EL (cell line): ENCODE measurements at places on chromosomes 1 and 21.
A peak's percentile ranks its signal among the peaks of the same experiment; 100 is the strongest.

- DNase-seq, result no peak
Measured at GRCh38 chr1:202462342-202463076, 114.0 kb downstream of the PPP1R12B start.

DNA sequence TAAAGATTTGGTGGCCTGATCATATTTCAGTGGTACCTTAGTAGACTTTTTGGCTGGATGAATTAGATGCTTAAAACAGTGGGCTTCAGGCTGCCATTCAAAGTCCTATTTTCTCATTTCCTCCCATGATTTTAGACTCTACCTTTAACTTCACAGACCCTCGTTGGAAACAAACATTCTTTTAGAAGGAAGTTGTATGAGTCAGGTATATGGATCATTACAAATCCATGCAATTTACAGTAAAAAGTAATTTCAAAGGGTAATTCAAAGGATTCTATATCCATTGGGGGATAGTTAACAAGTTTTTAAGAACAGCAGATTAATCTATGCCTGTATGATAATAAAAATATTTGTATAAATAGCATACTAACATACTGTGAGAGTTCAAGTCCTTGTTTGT lies 216.9 kb upstream of the RRP15 start:
- no peak for DNase-seq

DNA sequence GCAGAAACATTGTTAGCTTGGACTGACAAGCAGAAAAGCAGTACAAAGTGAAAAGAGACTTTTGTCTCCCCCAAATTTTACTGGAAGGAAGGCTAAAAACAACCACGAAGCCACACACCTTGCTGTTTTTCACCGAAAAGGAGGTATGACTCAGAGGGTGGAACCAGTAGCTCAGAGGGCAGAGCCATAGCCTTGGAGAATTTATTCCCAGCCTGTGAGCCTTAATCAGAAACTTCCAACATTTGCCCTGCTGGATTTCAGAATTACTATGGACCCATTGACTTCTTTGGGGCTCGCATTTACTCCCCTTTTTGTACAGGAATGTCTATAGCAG lies 32.0 kb downstream of the RPS6KC1 start:
- DNase-seq, result no peak

- peak; percentile 85 for DNase-seq
Measured at GRCh38 chr1:53957194-53957818, 11.2 kb downstream of the LRRC42 start.

DNA sequence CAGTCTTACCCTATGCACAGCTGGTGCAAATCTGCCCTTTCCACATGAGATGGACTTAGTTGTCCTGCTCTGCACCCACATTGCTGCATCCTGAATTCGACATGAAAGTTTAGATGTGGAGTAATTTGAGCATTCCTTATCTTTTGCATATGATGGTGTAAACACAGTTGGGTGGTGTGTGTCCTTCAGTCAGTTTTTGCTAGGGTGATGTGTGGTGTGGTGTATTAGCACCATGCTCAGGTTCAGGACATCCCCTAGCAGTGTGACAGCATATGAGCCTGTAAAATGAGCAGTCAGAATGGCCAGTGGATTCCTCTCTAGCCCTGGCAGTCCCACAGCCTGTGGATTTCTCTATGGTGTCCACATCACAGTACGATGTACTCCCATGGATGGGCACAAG lies 42.6 kb upstream of the CD101 start:
- no peak for DNase-seq

DNA sequence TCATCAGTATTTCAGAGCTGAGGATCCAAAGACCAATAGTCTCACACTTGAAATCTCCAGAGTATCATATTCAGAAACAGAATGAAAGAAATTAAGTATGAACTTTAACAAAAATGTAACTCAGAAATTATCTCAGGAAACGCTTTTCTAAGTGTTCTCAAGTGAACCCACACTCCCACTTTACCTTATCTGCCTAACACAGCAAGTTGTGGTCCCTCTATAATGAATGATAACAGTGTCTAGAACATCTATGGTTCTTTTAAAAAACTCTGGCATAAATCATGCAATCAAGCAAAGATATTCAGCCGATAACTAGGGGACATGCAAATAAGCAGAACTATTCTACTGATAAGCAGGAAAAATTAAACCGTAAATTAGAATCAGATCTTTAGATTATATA lies 1574.2 kb downstream of the PLA2G4A start:
- DNase-seq, result no peak

GRCh38 chr1:114104949-114105348 lies 48.7 kb downstream of the SYT6 start:
- DNase-seq, result no peak

- peak; percentile 60 for DNase-seq
Measured at GRCh38 chr1:209875515-209875914, 47.7 kb downstream of the UTP25 start.

- DNase-seq, result no peak
Measured at GRCh38 chr21:41778930-41779600, 12.2 kb upstream of the RIPK4 start.

DNA sequence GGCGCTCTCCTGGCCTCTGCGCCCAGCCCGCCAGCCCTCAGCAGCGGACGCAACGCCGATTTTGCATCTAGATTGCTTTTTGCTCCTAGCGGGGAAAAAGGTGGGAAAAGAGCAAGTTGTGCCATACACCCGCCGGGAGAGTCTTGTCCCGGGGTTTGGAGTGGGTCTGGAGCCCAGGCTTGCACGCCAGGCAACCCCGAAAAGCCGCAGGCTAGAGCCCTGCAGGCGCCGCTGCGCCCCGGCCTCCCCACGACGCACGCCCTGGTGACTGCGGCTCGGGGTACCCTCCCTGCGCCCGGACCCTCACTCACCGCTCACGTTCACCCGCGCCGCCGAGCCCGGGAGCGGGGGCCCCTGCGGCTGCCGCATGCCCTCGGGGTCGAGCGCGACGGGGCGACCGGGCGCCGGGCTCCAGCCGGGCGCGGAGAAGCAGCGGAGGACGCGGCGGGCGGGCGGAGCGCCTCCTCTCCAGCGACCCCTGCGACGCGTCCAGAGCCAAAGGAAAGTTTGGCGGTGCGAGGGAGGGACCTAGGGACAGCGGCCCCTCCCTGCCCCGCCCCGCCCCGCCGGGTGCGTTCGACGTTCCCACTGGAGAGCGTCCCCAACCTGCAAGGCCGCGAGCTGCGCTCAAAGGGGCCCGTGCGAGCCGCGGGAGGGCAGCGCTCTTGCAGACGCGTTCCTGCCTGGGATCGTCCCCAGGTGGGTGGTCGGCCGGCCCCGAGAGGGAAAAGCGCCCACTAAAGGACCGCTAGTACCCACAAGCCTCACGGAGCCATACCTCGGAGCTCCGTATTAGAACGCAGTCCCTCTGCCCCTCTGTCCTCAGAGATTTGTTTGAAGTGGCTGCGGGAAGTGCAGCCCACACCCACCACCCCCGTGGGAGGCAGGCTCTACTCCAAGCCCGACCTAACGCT lies at the start of gene LPAR3:
Gene LPAR3 (minus strand): TSS at position 502 of the 914 bp plus-strand sequence. CDS start 27,086 bp downstream, outside the sequence.
- DNase-seq, result peak; percentile 58

GRCh38 chr1:52927212-52928014 lies at the start of gene SCP2:
Gene SCP2, plus strand, starts transcription at chr1:52927276. Its CDS starts 121 bp downstream, at chr1:52927397.
- DNase-seq, result peak; percentile 80

DNA sequence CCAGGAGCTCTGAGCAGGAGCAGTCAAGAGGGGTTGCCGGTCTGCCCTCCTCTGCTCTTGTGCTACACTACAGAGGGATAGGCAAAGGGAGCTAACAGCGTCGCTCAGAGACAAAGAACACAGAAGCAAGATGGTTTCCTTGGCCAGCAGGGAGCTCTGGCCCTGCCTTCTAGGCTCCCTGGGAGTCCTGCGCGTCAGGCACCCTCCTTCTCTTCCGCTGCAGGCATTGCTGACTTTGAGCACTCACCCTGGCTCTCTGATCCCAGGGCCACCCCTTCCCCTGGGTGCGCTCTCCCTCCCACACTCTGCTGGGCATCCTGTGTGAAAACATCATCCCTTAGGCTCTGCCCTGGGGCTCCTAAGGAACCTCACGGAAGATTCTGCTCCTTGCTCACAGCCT lies 489 bp downstream of the TNNI1 start:
- DNase-seq, result no peak

DNA sequence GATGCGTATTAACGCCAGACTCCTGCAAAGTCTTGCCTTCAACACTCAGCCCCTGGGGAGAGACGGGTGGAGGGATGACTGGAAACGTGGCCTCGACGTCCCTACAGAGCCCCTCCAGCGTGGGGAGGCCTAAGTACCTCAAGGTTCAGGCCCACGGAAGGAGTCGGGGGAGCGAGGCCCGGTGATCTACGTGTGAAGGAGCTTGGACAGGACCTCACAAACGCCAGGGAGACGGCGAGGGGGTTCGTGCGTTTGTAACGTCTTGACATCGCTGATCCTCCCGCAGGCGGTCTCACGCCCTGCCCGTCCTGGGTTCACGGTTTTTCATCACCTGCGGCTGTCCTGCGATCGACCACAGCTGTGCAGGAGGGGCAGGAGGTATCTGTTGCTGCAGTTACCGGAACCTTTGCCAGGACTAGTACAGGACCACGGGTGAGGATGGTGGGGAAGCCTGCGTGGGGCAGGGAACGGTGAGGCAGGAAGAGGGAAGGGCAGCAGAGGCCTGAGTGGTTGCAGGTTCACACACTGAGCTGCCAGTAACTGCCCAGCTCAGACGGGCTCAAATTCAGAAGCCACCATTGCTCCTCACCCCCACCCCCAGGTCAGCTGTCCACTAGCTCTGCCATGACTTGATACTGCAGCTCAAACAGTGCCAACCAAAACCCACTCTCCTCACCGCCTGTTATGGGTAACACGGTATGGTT lies 889 bp upstream of the CCNL2 start:
- DNase-seq, result peak; percentile 35

GRCh38 chr1:186404454-186405051 lies 28.9 kb downstream of the ODR4 start:
- peak; percentile 49 for DNase-seq

DNA sequence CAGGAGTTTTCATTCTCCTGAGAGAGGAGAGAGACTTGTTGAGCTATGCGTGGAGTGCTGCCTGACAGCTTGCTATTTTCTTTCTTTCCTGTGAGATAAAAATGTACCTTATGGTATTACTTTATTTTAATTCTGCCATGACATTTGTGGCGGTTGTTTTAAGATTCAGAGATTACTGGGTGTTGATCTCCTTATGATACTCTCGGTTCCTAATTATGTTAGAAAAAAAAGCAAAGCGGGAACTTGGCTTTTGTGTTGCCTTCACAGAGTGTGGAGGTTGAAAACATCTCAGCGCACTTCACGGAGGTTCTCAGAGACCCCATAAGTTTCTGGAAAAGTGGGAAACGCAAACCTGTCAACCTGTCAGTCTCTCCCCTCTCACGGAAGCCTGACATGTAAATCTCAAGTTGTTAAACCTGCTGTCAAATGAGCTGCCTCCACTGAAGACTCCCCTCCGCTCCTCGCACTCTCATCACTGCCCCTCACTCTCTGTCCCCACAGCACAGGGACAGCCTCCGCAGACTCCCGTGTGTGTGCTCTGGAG lies 405.6 kb downstream of the KIF26B start:
- no peak for DNase-seq

DNA sequence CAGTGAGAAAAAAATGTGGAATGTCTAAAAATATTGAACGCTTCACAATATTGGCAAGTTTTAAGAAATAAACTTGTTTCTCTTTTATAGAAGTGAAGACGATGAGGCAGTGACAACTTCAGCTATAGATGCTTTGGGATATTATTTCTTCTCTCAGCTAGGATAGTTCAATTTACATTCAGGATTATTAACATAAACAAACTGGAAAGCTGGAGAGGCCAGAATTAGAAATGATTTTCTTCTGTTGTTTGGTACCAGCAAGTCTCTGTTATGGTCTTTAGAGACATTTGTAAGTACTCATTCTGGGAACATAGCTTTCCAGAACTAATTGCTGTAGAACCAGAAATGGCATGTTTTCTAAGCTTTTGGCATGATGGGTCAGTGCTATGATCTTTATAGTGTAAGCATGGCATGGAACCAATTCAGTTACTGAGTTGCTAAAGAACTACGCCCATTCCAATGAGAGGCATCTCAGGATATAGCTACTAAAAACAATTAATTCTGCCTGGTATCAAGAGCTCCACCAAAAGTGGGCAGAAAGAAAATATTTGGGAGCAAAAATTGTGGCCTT lies 599.5 kb upstream of the B3GALT2 start:
- no peak for DNase-seq

- peak; percentile 53 for DNase-seq
Measured at GRCh38 chr21:36183144-36183795, 26.6 kb downstream of the DOP1B start.

DNA sequence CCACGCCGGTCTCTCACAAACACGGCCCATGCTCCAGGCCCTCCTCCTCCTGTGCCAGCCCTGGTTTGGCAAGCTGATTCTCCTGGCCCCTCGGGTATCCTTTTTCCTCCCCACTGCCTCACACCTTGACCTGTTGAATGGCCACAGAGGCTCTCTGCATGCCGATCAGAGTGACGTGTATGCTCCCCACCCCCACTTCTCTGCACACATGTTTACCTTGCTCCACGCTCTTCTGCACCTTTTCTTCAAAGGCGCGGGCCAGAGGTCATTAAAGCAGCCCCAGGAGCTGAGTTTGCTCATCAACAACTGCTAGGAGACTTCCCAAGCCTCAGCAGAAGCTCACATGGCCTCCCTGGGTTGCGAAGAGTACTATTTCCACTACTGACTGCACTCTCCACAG lies 139.3 kb upstream of the EDN2 start:
- DNase-seq, result no peak

DNA sequence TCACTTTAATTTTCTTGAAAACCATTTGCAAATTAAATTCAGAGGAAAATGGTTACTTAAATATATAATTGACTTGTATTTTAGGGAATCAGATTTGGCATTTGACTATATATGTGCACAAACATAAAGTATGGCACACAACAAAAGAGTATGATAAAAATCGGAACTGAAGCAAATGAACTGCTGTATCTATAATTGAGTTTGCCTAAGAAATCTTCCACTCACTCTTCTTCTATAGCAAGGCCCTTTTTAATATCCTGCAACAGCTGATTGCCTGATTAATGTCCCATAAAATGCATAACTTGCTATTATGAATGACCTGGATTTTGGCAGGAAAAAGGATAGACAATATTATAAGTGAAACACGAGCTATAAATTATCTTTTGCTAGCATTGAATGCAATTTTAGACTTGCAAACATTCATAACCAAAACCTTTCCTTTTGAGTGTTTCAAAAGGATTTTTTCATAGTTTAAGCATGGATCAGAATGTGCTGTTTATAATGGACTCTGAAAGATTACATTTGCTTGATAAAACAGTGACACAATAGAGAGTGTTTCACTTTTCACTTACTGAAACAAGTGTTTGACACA lies 2204.3 kb downstream of the MRPL39 start:
- no peak for DNase-seq

DNA sequence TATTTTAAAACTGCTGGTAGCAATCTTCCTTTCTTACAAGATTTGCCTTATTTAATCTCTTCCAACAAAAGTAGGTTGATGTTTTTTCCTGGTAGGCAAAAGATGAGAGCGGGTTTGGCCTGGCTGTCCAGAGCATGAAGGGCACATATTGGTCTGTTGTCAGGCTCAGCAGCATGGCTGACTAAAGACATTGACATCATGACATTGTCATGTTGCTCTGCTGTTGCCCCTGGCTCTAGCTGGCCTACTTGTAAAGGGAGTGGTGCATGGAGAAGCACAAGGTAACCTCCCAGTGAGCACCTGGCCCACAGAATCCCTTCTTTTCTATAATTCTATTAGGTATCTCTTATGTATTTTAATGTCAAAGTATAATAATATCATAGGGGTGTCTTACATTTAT lies 23.6 kb downstream of the GNPAT start:
- no peak for DNase-seq

GRCh38 chr1:207872621-207873020 lies 38.3 kb downstream of the CD34 start:
- DNase-seq, result no peak
